ENCODE measurements at places on chromosomes 13 and 19.

GRCh38 chr19:1066251-1066747 is 668 bp upstream of the ARHGAP45 start:
- DNase-seq = no peak

DNA sequence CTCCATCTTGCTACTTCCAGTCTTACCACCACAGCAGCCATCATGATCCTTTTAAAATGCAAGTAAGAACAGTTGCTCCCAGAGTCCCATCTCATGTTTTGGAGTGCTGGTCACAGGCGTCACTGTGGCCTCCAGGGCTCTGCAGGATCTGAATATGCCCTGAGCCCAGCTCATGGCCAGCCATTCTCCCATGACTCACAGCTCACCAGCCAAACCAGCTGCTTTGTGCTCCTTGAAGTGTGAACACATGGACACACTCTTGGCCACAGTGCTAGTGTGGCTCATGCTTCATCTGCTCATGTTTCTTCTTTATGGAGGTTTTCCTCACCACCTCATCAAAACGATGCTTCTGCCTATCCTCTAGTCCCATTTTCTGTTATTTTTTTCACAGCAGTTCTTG is 466.5 kb downstream of the UQCRFS1 start:
- DNase-seq = no peak

- no peak for DNase-seq
Observed at GRCh38 chr13:100853434-100853833, 178.8 kb upstream of the TMTC4 start.

GRCh38 chr13:79710376-79710775 is 229.4 kb downstream of the NDFIP2 start:
- DNase-seq = no peak

- no peak for DNase-seq
Observed at GRCh38 chr19:48830965-48831364, 5.3 kb downstream of the HSD17B14 start.

DNA sequence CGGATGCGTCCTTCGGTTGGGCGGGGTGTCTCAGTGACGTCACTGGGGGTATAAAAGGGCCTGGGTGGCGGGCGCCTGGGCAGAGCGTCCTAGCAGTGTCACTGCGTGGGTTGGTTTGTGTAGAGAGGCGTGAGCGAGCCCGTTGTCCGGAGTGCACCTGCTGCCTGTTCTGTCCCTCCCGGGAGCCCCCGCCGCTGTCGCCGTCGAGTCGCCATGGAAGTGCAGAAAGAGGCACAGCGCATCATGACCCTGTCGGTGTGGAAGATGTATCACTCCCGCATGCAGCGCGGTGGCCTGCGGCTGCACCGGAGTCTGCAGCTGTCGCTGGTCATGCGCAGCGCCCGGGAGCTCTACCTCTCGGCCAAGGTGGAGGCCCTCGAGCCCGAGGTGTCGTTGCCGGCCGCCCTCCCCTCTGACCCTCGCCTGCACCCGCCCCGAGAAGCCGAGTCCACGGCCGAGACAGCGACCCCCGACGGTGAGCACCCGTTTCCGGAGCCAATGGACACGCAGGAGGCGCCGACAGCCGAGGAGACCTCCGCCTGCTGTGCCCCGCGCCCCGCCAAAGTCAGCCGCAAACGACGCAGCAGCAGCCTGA is 2.9 kb downstream of the IER2 start:
- peak; percentile 96 for DNase-seq

- no peak for DNase-seq
Observed at GRCh38 chr13:100789025-100789424, 114.4 kb upstream of the TMTC4 start.

GRCh38 chr13:60431108-60431700 is 34.2 kb downstream of the TDRD3 start:
- no peak for DNase-seq

DNA sequence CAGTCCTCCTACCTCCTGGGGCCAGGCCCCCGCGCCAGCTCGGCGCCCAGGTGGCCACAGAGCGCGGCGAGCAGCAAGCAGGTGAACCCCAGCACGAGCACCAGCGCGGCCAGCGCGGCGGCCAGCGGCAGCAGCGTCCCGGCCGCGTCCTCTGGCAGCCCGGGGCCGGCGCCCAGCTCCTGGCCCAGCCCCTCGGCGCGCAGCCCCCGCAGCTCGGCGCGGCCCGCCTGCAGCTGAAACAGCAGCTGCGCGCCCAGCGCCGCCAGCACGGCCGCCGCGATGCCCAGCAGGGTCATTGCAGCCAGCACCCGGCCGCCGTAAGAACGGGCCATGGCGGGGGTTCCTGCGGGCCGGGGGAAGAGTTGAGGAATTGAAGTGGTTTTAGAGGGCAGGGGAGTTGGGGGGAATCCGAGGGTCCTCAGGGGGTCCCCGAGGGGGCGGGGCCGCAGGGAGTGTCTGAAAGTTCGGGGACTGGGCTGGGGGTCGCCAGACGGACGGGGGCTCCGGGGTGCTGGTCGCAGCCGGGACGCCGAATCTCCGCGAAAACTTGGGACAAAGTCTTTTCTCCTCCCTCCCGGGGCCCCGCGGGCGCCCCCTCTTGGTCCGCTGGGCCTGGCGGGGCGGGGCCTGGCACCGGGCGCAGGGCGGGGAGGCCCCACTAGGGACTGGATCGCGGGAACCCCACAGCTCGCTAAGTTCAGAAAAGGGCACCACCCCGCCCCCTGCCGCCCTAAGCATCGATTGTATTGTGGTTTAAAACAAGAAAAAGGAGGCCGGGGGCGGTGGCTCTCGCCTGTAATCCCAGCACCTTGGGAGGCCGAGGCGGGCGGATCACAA is at the start of gene TMEM221:
Gene TMEM221 (minus strand): TSS at position 538 of the 837 bp plus-strand sequence. CDS start 206 bp downstream, at position 332.
- DNase-seq = peak; percentile 49

DNA sequence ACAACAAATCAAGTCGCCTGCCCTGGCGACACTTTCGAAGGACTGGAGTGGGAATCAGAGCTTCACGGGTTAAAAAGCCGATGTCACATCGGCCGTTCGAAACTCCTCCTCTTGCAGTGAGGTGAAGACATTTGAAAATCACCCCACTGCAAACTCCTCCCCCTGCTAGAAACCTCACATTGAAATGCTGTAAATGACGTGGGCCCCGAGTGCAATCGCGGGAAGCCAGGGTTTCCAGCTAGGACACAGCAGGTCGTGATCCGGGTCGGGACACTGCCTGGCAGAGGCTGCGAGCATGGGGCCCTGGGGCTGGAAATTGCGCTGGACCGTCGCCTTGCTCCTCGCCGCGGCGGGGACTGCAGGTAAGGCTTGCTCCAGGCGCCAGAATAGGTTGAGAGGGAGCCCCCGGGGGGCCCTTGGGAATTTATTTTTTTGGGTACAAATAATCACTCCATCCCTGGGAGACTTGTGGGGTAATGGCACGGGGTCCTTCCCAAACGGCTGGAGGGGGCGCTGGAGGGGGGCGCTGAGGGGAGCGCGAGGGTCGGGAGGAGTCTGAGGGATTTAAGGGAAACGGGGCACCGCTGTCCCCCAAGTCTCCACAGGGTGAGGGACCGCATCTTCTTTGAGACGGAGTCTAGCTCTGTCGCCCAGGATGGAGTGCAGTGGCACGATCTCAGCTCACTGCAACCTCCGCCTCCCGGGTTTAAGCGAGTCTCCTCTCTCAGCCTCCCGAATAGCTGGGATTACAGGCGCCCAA is at the start of gene LDLR:
Gene LDLR (plus strand): TSS at position 210 of the 760 bp plus-strand sequence. CDS start 86 bp downstream, at position 296.
- peak; percentile 60 for DNase-seq

DNA sequence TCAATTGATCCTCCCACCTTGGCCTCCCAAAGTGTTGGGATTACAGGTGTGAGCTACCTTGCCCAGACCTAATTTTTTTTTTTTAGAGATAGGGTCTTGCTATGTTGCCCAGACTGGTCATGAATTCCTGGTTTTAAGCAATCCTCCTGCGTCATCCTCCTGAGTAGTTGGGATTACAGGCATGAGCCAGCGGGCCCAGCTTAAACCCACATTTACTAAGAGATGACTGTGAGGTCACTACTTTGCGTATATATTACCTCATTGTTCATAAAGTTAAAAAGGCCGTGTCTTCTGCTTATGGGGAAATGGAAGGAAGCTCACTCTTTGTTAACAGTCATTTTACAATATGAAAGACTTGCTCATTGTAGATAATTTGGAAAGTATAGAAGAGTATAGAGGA is 39.6 kb upstream of the C1QTNF9 start:
- no peak for DNase-seq

DNA sequence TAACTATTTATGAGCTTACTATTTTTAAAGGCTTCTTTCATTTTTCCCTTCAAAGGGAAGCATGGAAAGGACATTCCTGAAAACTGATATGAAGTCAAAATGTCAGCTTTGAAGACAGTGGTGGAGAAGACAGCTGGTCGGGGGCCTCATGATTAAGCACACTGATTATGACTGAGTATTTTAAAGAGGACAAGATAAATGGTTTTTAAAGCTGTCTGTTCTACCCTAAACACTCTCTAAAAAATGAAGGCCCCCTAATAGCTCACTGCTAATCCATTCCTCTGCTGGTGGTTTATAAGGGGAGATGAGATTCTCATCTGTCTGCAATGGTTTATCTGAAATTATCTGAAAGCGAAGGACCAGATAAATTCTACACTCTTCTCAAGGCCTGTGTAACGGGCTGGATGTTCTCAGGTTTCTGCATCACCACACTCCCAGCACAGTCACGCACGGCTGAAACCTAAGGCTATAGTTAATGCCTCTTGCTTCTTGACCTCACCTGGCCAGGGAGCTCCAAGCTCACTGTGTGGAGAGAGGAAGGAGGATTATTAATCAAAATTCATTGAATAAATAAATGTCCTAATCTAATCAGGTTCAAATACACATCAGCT is 86.9 kb upstream of the DOCK9 start:
- no peak for DNase-seq

GRCh38 chr19:46620716-46621115 is 4.2 kb downstream of the PTGIR start:
- no peak for DNase-seq

- DNase-seq = no peak
Observed at GRCh38 chr19:6712231-6712630, 8.2 kb downstream of the C3 start.

DNA sequence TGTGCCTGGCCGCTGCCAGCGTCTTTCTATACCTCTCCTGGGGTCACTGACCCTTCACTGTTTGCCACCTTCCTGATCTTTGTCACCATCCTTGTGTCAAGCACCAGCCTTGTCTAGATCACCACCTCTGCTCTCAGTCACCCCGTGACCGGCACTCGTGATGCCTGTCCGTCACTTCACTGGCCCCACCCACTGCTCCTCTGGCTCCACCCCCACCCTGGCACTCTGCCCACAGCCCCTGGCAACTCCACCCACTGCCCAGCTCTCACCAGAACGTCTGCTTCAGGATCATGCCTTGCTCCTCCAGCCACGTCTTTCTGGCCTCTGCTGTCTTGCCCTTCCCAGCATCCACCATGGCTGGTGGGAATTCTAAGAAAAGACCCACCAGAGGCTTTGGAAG is 24.8 kb upstream of the PLA2G4C start:
- DNase-seq = no peak

- no peak for DNase-seq
Observed at GRCh38 chr19:7482584-7483439, 6.0 kb downstream of the PEX11G start.

DNA sequence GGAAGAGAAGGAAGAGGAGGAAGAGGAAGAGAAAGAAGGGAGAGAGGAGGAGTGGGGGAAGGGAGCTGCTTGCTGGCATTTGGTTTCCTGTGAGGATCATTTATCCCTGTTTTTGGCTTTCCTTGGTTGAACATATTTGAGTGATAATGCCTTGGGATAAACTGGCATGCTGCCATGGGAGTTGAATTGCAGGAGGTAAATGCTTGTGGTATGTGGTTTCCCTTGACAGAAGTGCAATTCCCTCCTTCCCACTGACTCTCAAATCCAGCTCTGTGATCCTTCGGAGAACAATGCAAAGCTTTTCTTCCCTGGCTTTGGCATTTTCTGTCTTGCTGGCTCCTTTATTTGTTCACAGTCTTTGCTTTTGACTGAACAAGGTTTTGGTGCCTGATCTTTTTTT is 27.2 kb upstream of the CBY2 start:
- DNase-seq = no peak

DNA sequence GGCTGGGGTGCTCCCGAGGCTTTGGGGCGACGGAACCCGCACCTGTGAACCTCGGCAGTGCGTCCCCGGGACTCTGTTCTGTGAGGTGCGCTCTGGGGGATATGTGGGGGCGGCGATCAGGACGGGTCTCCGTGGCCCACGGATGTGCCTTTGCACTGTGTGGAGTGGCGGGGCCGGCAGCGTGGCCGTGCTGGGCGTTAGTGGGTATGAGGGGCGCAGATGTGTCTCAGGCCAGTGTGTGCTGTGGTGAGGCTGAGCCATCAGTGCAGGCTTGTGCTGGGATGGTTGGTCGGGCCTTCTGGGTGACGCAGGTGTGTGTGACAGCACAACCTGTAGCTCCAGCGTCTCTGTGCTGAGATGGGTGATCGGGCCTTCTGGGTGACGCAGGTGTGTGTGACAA is 16.9 kb downstream of the ZNF331 start:
- DNase-seq = no peak

DNA sequence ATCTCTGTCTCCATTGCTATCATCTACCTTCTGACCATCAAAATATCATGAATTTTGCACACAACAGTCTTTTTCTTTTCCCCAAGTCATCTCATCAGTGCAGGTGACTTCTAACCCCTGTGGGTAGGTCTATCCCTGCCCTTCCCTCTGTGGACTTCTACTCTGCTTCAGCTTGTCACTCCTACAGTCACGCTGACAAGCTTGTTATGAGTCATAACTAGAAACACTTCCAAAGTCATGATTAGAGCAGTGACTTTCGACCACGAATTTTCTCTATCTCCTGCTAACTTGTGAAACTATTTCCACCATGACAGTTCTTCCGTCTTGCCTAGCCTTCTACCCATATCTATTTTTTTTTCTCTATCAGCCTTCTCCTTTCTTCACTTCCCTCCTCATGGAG is 343.7 kb upstream of the ARGLU1 start:
- no peak for DNase-seq

- DNase-seq = peak; percentile 75
Observed at GRCh38 chr13:31199849-31200636, at the start of gene B3GLCT. Gene B3GLCT, plus strand, starts transcription at chr13:31199975. Its CDS starts 110 bp downstream, at chr13:31200085.

DNA sequence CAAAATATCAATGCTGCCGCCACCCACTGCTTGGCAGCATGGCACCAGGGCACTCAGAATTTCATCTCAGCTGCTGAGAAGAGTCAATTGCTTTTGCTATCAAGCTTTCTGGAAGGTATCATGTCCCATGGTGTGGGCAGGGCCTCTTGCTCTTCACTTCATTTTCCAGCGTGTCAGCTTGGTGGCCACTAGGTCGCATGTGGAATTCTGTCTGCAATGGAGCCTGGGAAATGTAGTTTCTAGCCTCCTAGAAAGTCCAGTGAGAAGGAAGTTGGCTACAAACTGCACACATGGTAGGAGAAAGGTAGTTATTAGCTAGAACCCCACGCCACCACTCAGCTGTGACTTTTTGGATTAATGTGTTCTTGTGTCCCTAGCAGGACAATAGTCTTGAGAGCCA is 105.3 kb downstream of the MYO16 start:
- DNase-seq = no peak

GRCh38 chr13:39037410-39037879 is 444 bp downstream of the PROSER1 start:
- DNase-seq = no peak
